ENCODE measurements at places on chromosomes 16 and 17.

DNA sequence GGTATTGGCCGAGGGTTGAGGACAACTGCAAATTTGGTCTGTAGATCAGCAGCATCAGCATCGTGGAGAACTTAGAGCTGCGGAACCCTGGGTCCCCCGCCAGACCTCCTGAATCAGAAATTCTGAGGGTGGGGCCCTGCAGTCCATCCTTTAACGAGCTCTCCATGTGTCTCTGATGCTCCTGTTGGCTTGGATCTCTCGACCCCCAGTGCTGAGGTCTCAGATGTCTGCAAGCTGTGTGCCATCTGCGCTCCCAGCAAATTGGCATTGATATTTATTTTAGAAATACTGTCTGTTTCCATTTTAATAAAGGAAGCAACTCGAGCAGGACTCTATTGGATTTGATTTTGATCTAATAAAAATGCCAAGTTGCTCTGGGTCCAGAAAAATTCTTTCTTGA is 250.0 kb downstream of the KATNIP start:
- no peak for DNase-seq

DNA sequence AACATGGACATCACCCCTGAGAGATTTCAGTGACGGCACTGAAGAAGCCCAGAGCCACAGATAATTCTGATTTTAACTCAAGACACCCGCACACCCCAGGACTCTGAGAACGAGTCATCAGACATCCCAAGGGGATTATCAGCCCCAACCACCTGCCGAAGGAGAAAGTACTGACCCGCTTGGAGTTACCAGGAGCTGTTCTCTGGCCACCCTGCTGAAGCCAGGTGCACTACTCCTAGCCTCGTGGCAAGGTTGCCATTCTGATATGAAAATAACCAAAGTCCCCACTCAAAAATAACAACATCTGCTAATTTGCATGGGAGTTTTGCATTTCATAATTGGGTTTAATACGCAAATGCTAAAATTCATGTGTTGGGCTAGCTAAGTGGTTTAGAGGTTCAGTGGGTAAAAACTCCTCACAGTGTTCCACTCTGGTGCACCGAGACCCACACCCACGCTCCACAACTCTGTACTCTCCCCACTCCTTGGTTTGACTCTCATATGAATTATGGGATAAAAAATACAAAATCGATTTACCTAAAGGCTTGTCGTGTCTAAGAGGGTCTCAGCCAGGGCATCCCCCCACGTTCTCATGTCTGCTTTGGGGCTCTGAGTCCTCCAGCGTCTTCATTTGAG is 143.0 kb upstream of the NOL11 start:
- DNase-seq = no peak

GRCh38 chr16:60645541-60645940 is 1390.7 kb downstream of the CDH8 start:
- no peak for DNase-seq

DNA sequence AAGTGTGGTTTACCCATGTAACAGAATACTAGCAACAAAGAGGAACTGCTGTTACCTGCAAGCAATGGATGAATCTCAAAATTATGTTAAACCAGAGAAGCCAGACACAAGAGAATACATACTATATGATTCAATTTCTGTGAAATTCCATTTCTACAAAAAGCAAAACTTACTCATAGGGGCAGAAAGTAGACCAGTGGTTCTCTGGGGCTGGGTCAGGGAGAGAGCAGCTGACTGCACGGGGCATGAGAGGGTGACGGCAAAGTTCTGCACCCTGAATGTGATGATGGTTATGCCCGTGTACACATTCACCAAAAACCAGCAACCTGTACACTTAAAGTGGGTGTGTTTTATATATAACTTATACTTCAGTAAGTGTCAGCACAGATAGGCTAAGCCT is 3.1 kb downstream of the ZNF843 start:
- no peak for DNase-seq

DNA sequence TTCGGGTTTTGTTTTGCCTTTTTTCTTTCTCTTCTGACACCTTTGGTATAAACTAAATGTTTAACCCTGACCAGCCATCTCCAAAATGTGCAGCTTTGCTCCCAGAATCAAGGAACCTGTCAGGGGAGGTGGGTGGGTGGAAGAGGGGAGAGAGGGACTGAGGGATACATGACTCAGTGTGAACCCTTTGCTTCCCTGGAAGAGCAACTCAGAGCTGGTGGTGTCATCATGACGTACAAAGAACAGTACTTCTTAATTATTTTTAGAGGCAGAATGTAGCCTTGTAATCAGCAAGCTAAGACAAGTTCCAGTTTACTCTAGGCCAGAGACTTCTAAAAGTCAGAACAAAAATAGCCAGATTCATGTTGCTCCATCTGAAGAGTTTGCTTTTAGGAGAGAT is 119.6 kb upstream of the HAS3 start:
- DNase-seq = no peak

DNA sequence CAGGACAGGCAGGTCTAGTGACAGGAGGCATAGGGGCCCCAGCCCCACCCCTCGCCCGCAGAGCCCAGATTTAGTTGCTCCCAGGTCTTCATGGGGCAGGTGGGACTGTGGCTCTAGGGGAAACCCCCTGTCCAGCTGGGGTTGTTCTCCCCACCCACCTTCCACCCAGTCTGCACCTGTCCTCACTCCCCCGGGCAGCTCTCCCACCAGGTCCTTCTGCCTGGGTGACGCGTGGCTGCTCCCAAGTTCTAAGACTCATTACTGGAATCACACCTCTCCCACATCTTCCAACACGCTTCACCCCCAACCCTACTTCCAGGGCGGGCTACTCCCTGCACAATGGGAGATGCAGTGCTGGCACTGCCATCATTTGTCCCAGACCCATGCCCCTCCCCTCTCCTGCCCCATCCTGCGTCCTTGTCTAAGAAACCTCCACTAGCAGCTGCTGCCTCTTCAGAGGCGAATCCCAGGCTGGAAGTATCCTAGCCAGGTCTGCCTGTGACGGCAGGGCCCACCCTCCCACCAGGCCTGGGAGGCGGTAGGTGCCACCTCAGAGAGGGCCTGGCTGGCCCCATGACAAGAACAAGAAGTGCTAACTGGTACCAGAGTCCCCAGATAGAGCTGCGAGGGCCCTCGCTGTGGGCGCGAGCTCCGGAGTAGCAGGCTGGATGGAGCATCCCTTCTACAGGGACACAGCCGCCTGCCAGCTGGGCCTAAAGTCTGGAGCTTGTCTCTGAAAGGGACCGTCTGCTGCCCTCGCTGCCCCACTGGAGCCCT is 22.8 kb downstream of the GRIN2C start:
- DNase-seq = no peak

- DNase-seq = no peak
These were observed 11.8 kb upstream of the CIBAR2 start for GRCh38 chr16:85123891-85124635.

- DNase-seq = peak; percentile 90
These were observed 75.6 kb downstream of the CHD9 start for GRCh38 chr16:53130159-53131049.

DNA sequence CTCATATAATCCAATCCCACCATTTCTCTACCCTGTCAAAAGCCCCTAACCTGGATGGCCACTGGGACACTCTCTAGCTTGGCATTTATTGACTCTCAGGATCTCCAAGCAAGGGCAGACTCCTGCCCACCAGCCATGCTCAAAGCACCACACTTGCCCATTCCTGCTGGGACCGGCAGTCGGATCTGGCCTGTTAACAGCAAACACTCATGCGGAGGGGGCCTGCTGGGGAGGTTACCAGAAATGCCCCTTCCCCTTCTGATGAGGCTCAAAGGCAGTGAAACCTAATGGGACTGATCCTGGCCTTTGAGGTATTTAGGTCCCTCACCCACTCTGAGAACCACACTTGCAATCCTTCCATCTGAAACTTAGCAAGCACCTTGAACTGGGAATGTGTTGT is 6.5 kb upstream of the CCL1 start:
- no peak for DNase-seq
